ENCODE measurements at places on chromosomes 6 and 20.

DNA sequence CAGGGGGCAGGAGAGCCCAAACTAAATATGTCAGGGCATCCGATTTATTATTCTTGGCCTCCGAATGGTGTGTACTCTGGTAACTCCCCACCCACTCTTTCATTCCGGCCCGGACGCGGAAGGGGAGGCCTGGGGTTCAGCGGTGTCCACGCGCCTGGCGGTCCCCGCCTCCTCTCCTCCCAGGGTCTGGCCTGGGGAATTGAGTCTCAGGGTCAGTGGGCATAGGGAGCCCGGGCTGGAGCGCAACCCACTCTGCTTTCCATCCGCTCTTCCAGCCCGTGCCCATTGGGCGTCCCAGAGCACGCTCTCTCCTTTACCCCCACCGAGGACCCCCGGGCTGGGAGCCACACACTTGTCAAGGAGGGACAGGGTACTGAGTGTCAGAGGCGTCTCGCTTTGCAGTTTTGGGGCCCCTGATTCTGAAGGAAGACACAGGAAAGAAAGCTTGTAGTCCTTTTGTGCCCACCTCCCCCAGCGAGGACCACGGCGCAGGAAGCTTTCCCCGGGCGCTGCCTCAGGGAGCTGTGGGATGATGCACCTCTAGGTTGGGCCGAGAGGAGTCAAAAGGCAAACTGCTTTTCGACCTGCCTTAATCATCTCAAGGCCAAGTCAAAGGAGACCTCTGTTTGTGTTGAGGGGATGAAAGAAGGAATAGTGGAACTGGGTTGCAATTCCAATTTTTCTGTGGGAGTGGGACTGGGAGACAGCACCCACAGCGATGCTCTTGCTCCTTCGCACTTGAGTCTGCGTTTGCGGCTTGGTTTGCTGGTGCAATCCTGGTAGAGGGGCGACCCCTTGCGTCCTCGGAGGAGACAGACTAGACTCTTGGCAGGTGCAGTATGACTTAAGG, 2.5 kb downstream of the RSPO3 start:
- peak; percentile 46 for DNase-seq

- no peak for DNase-seq
Observed at GRCh38 chr20:12914804-12915203, 94.0 kb upstream of the SPTLC3 start.

DNA sequence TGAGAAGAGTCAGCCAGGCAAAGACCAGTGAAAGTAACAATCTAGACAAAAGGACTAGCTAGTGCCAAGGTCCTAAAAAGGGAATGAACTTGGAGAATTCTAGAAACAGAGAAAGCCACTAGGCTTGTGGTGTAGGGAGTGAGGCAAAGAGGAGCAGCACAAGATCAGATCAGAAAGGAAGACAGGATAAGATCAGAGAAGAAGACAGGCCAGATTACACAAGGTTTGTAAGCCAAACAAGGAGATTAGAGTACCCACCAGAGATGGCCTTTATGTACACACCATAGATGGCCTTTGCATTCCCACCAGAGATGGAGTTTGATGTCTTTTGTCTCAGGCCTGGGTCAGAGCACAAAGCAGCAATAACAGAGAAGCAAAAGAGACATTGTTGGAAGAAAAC, 105.6 kb upstream of the PLCB4 start:
- DNase-seq: no peak

DNA sequence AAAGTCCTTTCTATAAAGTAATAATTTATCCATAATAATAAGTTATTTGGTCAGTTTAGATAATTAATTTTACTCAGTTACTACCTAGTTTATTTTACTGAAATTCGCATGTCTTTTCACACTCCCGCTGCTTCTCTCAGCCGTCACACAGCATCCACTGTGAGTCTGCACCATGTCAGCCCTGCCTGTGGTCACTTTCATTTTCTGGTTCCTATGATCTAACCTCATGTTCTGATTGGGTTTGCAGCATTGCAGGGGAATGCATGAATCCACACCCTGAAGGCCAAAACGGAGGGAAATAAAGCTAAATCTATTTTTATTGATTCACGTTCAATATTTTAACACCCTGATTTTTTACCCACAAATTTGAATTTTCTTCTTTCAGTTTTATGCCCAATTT, 47.4 kb downstream of the PDE10A start:
- DNase-seq: no peak

DNA sequence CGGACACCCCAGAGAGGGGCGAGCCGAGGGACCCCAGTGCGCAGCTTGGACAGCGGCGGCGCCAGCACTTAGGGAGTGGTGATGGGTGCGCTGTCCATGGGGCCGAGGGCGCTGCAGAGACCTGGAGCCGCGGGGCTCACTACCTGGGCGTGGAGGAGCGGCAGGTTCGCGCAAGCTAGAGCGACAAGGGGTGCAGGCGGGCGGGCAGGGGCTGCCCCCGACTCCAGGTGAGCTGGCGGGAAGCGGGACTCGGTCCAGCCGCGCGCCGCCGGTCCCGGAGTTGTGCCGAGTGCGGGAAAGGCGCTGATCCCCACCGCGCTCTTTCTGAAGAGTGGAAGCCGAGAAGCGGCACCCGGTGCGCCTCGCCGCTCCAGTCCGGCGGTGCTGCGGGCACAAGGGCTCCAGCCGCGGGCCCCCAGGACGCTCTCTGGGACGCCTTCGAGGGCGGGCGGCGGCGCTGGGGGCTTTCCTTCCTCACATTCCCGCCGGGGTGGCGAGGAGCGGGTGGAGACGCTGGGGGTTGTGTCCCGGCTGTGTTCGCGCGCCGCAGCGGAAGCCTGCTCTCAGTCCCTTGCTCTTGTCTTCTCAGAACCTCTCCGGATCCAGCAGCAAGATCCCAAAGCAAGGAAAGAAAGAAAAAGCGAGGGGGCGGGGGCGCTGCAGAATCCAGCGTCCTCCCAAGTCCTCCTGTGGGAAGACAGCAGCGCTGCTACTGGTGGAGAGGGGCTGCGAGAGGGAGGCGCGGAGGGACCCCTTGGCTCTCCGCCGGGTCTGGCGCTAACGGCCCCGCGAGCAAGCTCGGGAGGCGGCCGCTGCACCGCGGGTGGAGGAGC, at the start of gene B3GAT2:
TSS of gene B3GAT2 (minus strand) at position 610 of the 833 bp plus-strand sequence. CDS start 631 bp downstream, outside the sequence.
- DNase-seq: no peak

GRCh38 chr6:137811121-137811915, 55.7 kb upstream of the TNFAIP3 start:
- DNase-seq: peak; percentile 58

DNA sequence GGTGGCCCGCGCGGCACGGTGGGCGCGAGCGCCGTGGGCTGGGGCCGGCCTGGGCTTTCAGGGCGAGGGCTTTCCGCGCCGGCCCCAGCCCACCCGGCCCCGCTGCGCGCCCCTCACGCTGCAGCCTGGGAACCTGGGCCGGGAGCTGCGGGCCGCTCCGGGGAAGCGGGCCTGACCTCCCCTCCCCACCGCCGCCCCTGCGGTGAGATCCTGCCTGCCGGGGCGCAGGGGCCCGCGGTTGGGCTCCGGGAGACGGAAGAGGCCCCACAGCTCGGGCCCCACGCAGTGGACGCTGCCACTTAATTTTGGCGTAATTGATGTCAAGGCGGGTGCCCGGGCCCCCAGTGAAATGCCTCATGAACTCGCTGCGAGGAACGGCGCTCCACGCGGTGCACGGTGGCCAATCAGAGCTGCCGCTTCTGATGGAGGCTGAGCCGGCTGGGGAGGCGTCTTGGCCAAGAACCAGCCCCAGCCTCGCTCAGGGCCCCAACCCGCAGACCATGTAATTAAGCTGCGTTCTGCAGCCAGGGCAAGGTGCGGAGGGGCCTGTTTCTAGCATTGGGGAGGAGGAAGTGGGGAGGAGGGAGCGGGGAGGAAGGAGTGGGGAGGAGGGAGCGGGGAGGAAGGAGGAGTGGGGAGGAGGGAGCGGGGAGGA, 96.1 kb upstream of the BHLHE23 start:
- DNase-seq: no peak

DNA sequence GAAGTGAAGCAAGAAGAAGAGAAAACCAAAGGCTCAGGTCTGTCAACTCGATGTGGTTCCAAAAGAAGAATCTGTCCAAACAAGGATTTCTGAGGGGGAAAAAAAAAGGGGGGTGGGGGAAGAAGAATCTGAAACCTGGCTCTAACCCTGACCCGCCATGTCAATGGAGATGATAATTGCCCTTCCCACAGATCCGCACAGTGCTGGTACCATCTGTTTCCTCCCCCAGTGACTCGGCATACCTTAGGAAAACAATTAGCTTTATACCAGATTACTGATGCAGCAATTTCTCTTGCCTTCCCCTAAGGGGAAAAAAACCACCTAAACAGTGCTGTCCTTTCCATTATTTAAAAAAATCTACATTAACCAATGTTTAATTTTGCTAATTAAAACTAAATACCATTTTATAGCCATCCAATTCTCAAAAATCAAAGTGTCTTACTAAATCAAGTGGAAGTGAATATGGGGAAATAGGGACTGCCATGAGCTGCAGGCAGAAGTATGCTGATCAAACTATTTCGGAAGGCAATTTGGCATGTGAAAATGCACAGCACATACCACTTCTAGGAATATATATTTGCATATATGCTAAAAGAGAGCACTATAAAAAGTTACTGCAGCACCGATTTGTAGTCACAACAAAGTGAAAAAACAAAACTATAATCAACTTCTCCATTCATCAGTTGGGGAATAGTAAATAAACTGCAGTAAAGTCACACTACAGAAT, 46.8 kb downstream of the MAP7 start:
- DNase-seq: no peak

- no peak for DNase-seq
Observed at GRCh38 chr6:10434235-10434634, 19.4 kb upstream of the TFAP2A start.

DNA sequence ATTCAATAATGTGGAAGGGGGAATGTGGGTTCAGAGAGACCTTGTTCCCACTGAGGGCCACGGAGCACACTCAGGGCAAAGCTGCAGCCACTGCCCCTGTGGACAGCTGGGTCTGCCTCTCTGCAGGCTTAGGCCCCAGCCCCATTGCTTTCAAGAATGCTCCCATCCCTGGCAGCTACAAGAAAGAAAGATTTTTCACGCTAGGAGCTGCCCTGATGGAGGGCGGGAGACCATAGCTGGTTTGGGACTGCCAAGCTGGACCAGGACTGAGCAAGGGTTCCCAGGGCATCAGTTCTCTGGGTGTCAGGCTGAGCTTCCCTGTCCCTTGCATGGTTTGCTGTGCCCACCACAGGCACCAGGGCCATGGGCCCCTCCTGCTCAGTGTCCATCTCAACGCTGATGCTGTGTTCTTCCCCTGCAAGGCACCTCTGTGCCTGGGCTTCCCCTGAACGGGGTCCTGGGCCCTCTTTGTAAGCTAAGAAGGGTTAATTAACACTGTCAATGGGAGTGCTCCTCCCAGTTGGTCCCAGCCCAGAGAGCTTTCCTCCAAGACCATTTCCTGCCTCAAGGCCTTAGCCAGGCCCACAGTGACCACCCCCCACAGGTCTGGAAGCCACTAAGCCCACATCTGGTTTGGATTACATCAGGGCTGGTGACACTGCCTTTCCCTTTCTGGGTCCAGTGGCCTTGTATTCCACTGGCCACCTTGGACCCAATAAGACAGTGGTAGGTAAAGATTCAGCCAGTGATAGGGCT, 8.4 kb downstream of the FOXS1 start:
- DNase-seq: no peak

- DNase-seq: no peak
Observed at GRCh38 chr6:163718537-163718936, 304.0 kb downstream of the QKI start.

DNA sequence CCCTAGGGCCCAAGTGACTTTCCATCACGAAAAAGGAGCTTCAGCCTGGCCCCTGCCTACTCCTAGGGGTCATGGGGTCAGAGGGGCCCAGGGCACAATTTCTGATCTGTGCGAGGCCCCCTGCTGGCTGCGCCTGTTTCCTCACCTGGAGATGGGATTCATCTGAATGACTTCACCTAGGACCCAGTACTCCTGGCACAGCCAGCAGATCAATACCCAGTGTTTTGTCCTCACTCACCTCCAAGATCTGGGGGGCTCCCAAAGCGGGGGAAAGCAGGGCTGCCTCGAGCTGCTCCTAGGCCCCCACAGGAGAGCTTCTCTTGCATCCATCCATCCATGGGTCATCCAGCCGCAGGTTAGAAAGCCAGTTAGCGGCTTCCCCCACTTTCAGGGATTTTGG, 33.8 kb downstream of the CD40 start:
- DNase-seq: no peak

DNA sequence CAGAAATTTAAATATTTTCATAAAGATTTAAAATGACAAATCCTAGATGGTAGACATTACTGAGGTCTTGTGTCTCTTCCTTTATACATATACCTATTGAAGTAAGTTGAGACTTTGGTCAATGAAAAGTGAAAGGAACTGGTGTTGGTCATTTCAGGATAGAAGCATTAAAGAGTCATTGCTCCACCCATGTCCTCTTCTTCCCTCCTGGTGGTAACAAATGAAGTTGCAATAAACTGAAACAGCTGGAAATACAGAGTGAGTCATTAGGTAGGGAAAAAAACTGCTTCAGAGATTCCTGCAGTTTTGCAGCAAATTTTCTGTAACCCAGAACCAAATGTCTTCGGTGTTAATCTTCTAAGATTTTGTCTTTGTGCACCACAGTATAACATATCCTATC, 448.0 kb downstream of the EYS start:
- DNase-seq: no peak

DNA sequence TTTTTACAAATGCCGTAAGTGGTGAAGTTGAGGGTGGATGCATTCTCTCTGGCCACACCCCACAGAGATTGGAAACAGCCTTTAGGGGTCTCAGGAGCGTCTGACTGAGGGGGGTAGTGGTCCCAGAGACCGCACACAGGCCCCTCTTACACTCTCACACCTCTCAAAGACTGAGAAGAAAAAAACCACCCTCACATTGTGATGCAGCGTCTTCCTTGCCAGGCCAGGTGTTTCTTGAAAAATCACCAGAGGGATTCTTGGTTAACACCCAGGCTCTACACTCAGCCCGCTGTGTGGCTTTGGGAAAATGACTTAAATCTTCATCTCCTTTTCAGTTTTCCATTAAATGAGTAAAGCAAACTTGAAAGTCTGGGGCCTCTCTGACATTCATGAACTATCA, 115.8 kb upstream of the SPTLC3 start:
- DNase-seq: no peak

DNA sequence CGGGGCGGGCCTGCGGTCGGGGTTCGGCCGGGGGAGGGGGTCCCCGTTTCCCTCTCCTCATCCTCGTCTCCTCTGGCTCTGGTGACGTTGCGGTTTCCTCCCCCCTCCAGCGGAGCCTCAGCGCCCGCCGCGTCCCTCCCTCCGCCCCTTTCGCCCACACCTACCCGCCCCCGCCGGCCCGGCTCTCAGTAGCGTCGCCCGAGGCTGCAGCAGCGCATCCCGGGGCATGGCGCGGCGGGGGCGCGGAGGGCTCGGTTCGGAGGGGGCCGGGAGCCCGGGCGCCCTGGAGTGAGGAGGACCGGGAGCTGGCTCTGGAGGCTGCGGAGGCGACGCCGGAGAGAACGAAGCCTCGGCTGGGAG, at the start of gene DSE:
TSS of gene DSE (plus strand) at position 188 of the 360 bp plus-strand sequence. CDS start 28,304 bp downstream, outside the sequence.
- peak; percentile 62 for DNase-seq

GRCh38 chr6:117482240-117483003, at the start of gene DCBLD1:
TSS of gene DCBLD1 (plus strand) at chr6:117482674. CDS start at chr6:117482782, 108 bp downstream.
- DNase-seq: peak; percentile 29

- DNase-seq: no peak
Observed at GRCh38 chr20:21028921-21029320, 77.2 kb downstream of the LINC00237 start.

GRCh38 chr20:58981628-58982364, 740 bp downstream of the NELFCD start:
- DNase-seq: no peak
